ENCODE measurements at places on chromosomes 6 and 20.
A peak's percentile ranks its signal among the peaks of the same experiment; 100 is the strongest.

DNA sequence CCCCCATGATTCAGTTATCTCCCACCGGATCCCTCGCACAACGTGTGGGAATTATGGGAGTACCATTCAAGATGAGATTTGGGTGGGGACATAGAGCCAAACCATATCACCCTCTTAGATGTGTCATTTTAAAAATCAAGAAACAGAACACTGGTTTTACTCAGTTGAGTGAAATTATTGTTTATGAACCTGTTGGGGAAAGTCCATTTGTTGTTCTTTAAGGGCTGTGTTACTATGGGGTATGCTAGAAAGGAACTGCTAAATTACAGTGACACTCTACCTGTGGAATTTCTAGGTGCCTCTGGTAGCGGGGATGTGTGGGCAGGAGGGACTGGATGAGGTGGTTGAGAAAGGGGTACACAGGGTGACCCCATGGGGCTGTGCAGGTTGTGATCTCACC, 28.9 kb downstream of the STX11 start:
- DNase-seq: no peak

DNA sequence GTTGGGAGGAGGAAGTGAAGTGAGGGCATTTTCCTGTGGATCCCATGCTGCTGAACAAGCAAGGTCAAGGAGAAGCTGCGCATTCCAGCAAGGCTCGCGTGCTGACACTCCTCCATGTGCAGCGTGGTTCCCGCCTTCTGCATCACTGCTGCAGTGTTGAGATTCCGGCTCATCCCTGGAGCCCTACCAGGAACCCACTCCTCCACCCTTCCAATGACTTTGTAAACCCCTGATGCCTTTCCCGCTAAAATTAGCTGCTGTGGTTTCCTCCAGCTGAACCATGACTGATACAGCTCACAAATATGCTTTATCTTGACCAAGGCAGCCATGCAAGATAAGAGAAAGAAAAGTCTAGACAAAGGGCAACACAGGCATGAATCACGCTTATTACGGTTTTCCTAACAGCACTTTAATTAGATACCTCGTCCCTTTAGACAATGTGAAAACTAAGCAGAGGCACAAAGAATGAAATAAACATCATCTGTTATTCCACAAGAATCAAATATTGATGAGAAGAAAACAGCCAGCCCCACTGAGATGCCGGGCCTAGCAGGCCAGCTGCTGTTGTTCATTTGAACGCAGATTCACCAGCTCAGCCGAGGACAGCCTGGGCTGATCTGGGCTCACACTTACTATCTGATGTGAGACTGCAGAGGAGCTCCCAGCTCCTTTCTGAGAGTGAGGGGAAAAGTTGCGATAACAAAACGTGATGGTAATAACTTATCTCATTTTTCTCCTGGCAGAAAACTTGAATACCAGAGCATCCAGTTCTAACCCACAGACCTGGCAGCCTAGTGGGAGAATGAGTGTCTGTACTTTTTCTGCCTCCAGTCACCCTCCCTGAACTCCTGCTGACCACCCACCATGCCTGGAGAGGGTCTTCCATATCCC, 14.2 kb upstream of the BNIP5 start:
- no peak for DNase-seq

GRCh38 chr20:1370548-1371110, 22.2 kb downstream of the FKBP1A start:
- no peak for DNase-seq

DNA sequence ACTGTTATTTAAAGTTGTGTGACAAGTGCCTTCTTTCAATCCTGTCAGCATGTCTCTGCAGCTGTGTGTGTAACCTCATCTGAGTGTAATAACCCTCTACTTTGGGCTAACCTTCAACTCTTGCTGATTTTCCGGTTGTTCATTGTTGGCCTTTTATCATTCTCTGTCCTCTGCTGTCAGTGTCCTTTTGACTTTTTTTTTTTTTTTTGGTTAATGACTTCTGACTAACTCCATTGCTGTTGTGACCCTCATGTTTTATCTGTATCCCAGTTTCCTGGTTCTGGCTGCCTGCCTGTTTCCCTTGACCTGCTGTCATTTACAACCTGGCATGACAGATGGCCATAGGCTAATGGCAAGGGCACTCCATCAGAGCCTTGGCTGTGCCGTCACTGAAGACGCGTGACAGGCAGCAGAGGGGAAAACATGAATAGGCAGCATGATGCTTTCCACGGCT, 145.7 kb upstream of the MAN1A1 start:
- no peak for DNase-seq

GRCh38 chr6:160077526-160077925, 44.1 kb upstream of the SLC22A1 start:
- no peak for DNase-seq

GRCh38 chr20:49980140-49981008, 2.4 kb upstream of the SNAI1 start:
- no peak for DNase-seq

- DNase-seq: no peak
These were observed 215.5 kb upstream of the MCHR2 start for GRCh38 chr6:100209323-100210136.

- no peak for DNase-seq
These were observed 76.0 kb upstream of the ADTRP start for GRCh38 chr6:11854408-11855165.

GRCh38 chr6:115545672-115545986, 515.1 kb downstream of the FRK start:
- no peak for DNase-seq

DNA sequence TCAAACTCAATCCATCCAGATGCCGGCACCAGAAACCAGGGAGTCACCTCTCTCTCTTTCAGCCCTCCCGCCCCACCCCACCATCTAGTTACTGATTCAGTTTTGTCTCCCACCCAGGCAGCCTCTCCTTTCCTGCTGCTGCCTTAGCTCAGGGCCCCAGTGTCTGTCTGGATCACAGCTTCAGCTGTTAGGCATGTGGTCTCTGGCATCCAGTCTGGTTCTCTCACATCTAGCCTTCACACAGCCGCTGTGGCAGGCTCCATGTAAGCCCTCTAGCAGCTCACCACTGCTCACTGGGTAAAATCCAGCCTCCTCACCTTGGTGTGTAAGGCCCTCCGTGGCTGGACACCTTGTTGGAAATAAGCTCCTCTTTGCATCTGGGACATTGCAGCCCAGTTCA, 21.3 kb downstream of the AARS2 start:
- no peak for DNase-seq

DNA sequence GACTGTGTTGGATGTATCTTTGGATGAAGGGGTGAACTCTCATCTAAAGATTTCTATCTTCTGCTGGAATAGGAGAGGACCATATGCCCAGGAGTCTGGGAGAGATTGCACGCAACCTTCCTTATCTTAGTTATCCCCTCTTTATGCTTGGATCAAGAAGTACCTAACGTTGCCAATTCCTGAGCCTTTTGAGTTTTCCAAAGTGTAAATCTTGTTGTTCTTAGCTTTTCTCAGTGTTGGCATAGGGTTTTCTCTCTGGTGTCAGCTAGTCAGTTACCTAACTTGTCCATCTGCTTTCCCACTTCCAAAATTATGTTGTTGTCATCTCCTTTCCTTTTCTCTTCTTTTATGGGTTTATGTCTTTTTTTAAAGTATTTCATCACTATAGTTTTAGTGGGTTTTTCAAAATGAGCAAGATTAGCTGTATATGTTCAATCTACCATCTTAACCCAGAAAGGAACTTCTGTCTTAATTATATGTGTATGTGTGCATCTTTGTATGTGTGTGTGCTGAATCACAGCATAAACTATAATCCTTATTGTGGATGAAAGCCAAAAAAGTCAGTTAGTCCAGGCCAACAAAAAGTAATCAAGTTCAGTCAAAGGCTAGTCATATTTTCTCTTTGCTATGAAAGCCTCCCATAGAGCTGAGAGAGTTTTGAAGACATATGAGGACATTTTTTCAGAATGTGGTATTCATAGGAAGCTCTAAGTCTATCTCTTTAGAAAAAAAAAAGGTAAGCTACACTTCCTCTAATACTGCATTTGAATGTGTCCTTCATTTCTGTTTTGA, 72.1 kb downstream of the KHDC1L start:
- no peak for DNase-seq

GRCh38 chr20:2203436-2203835, 92.4 kb upstream of the TGM3 start:
- no peak for DNase-seq

DNA sequence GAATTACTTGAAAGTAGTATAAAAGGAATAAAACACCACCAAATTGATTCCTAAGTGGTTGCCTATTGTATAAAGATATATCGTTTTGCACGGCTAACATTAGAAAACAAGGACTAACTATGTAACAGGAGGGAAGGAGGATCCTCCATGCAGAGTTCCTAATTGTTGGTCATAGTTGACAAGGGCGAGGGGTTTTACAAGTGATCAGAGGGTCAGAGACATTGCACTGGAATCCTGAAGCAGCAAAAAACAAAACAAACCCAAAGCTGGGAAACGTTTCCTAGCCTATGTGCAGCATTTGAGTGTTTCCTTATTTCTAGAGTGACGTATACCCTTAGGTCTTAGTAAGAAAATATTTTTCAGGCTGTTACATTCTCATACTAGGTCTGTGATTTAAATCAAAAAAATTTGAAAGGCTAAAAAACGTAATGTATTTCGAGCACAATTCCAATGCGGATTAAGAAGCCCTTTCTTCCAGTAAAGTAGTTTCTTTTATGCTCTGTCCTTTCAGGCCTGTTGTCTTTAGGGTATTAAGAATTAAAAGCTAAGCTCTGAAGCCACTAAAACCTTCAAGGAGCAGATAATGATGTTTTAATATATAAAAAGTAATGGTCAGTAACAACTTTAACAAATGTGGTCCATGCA, 373.8 kb upstream of the MMS22L start:
- DNase-seq: no peak

- no peak for DNase-seq
These were observed 703.5 kb downstream of the TFAP2A start for GRCh38 chr6:9711365-9711764.

- no peak for DNase-seq
These were observed 152.0 kb downstream of the BMP7 start for GRCh38 chr20:57114290-57115005.

DNA sequence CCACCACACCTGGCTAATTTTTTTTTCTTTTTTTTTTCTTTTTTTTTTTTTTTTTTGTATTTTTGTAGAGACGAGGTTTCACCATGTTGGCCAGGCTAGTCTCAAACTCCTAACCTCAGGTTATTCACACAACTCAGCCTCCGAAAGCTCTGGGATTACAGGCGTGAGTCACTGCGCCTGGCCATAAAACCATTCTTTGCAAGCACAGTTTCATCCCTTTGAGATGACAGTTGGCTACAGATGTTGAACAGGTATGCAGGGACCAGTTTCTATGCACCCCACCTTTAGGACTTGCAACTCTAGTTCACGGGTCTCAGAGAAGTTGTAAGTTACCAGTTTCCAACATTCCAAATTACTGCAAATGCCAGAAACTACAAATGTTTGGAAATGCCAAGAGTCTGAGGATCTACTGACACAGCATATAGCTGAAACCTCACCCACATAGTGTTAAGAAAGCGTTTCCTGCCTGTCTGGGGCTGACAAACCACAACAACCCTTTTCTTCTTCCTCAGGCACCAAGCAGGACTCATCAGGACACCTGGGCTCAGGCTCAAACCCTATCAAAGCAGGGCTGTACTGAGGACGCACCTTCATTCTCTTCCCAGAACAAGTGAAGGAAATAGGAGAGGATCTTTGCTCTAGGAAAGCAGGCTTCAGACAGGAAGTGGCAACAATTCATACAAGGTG, 22.9 kb downstream of the ARHGAP18 start:
- peak; percentile 21 for DNase-seq

- DNase-seq: no peak
These were observed 111.2 kb downstream of the CDK19 start for GRCh38 chr6:110703906-110704594.

- no peak for DNase-seq
These were observed 12.0 kb downstream of the PANK2 start for GRCh38 chr20:3901028-3901705.

- no peak for DNase-seq
These were observed 30.5 kb downstream of the ZNF334 start for GRCh38 chr20:46482864-46483263.

- DNase-seq: no peak
These were observed 19.6 kb downstream of the TFAP2A start for GRCh38 chr6:10395171-10395703.

DNA sequence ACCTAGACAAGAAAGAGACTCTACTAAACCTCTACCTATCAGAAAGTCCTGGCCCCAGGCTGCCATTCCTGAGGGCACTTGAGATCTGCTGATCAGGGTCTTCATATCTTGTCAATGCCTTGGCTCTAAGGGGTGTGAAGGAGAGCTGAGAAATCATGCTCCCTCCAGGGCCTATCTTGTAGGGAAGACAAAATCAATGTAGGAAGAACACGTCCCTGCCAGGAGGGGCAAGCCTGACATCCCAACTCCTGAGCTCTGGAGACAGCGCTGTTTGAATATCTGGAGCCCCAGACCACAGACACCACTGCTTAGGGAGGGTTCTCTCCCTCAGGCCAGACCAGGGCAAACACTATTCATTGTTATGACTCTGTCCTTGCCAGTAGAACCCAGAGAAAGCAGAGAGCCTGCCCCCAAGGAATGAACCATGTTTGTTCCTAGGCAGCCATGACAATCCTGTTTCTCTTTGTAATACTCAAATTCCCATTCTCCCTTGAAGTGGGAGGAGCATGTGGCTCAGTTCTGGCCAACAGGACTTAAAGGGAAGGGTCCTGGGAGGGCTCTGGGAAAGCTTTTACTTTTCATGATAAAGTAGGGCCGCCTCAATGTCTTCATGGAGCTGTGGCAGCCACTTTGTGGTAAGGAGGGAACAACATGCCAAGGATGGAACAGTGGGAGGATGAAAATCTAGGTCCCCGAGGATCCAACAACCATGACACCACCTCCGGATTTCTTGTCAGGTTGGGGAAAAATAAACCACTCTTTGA, 1.8 kb upstream of the FASTKD5 start:
- no peak for DNase-seq

- DNase-seq: no peak
These were observed 89.6 kb downstream of the CEBPB start for GRCh38 chr20:50279988-50280850.

DNA sequence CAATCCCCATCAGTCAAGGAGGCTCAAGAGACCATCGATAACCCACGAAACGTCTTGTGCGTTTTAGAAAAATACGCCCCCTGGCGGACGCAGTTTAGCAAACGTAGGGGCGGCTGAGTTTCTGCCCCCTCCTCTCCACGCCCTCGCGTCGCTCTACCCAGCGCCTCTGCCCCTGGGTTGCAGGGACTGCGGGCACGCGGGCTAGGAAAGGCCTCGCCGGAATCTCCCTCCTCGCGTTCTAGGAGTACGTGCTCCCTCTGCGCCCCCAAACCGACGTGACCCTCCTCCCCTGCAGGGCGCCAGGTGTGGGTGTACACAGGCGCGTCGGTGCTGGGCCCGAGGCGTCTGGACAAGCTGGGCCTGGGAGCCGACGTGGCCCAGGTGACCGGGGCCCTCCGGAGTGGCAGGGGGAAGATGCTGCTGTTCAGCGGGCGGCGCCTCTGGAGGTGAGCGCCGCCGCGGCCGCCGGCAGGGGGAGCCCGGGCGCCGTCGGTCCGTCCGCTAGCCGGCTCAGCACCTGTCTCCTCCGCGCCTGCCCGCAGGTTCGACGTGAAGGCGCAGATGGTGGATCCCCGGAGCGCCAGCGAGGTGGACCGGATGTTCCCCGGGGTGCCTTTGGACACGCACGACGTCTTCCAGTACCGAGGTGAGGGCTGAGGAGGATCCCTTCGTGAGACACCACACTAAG, 5.3 kb downstream of the MMP9 start:
- DNase-seq: peak; percentile 76

GRCh38 chr6:149899486-149899885, 1.6 kb upstream of the RAET1E start:
- no peak for DNase-seq
